ENCODE measurements at places on chromosomes 2 and 18.

- DNase-seq = no peak
These were observed 165.4 kb upstream of the SLC1A4 start for GRCh38 chr2:64823794-64824193.

DNA sequence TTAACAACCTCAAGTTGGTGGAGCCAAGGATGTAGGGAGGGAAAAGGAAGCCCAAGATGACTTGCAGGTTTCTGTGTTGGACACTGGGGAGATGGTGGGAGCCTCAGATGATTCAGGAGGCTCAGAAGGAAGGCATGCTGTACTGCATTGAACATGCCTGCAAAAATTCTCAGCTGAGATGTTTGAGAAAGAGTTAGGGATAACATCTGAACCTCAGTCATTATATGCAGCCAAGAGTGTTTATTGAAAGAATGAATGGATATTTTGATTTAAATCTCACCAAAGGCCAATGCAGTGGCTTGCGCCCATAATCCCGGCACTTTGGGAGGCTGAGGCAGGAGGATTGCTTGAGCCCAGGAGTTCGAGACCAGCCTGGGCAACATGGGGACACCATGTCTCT, 243.0 kb downstream of the MYCN start:
- no peak for DNase-seq

DNA sequence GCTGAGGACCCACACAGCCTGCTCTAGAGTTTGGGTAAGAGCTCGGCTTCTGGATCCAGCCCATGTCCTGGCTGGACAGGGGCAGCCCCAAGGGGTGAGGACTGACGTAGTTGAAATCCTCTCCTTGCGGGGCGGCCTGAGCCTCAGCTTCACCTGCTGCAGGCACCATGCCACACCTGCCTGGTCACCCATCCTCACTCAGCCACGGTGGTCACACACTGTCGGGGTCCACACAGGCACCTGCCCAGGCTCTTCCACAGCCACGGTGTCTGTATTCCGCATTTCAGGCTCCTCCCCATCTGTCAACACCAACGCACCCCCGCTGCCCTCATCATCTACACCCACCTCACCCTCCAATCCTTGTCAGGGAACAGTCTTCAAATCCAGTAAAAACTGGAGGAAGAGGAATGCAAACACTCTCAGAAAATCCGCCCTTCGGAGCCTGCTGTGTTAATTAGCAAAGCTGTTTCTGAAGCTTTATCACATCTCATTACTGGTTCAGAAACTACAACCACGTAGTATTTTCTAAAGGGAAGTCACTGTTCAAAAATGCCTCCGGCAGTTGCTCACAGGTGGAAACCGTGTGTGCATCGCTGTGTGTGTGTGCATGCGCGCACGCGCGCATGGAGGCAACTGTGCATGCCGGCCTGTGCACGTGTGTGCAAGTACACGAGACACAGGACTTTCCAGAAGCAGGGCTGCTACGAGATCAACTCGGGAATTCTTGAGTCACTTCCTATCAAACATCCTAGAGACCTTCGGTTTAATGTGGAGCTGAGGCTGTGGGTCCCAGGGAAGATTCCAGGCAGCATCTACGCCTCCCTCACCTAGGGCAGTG, 38.2 kb downstream of the SLC66A2 start:
- no peak for DNase-seq

DNA sequence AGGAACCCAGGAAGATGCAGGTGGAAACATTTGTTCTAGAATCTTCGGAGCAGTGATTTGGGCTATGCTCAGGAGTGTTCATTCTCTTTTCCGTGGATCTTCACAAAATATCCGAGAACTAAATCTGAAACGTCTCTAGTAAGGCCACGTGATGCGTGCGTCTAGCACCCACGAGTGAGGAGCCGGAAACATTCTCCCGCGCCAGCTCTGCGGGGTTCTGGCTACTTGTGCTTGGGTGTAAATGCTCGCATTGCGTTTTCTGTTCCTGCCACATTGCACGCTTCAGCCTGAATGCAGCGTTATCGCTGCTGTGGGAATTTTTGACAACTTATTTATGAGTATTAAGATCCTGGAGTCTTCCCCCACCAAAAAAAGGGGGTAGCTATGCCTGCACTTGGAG, 71.4 kb downstream of the KLHL29 start:
- DNase-seq = no peak

DNA sequence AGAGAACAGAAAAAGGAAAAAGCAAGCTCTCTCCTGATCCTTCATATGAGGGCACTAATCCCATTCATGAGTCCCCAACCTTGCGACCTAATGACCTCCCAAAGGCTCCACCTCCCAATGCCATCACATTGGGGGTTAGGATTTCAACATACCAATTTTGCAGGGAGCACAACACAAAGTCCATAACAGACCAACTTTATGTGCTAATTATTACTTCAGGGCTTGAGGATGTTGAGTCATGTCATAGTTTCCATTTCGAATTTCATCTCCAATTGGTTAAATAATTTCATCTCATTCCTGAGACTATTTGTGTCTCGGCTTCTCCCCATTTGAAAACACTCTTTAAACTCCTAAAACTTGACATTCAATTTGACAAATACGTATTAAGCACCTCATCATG, 69.9 kb upstream of the KLF7 start:
- DNase-seq = no peak

DNA sequence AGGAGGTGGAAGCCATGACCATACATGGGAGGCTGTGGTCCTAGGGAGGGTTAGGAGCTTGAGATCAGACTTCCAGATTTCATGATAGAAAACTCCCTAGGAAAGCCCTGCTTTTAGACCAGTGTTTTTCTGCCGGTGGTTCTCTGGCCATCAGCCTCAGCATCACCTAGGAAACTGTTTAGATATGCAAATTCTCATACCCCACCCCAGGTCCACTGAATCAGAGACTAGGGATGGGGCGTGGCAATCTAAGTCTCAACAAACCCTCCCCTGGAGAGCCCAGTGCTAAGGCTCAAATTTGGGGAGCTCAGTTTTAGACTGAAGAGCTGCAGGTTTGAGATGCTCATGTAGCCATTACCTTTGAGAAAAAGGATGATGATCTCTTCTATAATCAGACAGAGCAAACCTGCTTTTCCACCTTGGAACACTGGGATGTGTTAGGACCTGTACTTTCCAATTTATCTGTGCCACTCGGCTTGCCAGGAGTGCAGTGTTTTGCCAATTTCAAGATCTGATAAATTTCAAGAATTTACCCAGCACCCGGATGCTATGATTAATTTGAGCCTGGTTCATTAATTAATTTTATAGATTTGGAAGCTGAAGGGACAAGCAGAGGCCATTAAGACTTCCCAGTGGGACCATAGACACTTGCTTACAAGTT, 31.5 kb upstream of the LYPD6B start:
- DNase-seq = no peak
